ENCODE measurements at places on chromosomes 16 and 17. TPM values are rescaled to one million over a fixed set of nuclear protein-coding genes. Genes with fewer than 3 reads are reported as not detected.

GRCh38 chr16:46884513-46885293 is 541 bp downstream of the GPT2 start:
- DNase-seq = peak; percentile 59

DNA sequence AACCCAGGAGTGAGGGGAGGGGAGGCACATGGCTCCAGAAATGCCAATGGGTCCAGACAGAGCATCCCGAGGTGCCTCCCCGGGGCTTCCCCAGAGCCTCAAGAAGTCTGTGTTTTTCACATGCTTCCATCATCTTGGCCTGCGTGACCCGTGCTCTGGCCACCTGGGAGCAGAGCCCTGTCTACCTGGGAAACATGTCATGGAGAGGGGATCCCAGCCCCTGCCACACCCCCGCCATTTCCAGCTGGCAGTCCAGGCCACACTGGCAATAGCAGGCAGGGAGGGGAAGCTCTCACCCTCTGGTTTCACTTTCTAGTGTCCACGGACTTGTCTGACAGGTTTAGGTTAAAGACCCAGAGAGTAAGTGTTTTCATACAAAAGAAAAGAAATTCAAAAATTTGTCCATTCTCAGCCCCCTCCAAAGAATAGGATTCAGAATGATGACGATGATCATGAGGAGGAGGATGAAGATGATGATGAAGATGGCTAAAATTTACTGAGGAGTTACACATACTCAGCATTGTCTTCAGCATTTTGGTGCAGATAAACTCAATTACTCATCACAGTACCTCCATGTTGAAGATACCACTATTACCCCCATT is 9.0 kb downstream of the SMIM5 start:
- DNase-seq = no peak

DNA sequence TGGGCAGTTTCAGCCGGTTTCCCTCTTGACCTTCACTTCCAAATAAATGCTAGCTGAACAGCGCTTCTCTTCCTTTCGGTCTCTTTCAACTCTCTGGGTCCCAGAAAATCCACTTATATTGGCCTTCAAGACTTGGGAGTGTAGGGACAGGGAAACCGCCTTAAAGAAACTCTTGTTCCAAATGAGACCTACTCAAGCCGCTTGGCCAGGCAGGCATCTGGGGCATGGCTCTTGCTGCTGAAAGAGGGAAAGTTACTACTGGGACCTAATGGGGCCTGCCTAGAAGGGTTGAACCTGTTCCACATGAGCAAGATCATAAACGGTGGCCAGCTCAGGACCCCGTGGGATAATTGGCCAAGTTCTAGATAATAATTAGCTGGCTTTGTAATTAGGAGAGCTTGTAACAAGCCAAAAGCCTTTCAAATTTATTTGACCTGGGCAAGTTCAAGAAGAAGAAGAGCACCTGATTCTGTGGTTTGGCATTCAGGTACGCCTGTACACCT is 13.2 kb downstream of the CDH1 start:
- no peak for DNase-seq

The HOXB5 gene
- not detected for total RNA-seq

The EVI2B gene
- total RNA-seq = 0.76 TPM

The G6PC1 gene
- not detected for total RNA-seq

The RUNDC3A gene
- 1.5 TPM for total RNA-seq

DNA sequence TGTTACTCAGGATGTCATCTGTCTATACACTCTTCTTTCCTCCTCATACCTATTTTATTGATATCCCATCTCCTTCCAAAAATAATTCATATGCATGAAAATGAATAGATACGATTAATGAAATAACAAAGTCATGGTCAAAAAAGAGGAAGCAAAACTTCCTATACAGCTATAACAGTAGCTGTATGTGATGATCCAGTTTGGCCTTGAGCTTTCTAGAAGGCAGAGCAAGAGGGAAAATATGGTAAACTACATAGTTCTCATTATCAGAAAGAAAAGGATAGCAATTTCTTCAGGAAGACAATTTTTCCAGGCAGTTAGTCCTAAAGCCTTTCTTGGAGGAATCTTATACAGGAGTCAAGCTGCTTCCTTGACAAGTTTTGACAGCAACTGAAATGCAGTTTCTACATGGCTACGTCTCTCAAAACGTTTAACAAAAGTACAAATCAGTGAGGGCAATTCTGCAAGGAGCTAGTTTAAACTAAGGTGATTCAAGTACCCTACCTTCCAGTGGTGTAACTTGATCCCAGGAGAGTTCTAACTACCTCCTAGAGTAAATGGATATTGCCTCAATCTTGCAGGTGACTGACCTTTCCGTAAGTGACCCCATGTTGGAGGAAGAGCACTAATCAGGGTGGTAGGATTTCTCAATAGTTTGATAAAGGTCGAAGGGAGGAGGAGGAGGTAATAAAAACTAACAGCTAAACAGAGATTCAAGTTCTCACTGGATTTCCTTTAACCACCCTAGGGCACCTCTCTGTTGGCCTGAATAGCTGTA is 1.0 kb downstream of the SPAG5 start:
- DNase-seq = peak; percentile 64

DNA sequence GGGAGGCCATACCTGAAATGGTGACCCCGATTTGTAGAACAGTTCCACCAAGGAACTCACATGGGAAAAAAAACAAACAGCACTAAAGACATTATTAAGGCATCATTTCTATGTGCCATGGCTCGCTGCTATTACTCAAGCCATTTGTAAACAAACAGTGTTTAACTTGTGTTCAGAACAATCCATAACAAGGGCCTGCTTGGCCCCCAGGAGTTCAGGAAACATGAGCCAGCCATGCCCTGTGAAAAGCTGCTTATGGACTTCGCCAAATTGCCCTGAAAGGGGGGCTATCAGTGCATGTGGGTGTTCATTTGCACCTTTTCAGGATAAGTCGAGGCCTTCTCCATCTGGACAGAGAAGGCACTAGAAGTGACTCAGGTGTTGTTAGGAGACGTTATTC is 8.0 kb downstream of the POLR3K start:
- no peak for DNase-seq

DNA sequence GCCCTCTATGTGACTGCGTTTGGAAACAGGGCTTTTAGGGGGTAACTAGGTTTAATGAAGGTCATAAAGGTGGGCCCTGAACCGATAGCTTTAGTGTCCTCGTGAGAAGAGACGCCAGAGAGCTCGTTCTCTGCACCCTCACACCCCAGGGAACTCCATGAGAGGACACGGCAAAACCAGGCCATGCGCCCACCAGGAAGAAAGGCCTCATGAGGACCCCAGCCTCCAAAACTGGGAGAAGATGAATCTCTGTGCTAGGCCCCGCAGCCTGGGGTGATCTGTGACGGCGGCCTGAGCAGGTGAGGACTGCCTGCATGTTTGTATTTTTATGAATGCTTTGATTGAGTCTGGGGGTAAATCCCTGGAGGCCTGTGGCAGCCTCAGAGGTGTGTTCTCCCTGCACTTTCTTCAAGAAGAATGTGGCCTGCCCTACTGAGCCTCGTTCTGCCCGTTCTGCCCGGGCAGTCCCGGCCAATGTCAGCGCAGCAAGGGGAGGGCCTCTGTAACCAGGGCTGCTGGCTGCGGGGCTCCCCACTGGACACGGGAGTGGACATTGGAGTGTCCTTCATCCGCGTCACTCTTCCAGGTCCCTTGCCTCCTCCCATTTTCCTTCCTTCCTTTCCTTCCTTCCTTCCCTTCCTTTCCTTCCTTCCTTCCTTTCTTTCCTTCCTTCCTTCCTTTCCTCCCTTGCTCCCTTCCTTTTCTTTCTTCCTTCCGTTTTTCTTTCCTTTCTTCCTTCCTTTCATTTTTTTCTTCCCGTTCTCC is 6.8 kb upstream of the RNF213 start:
- no peak for DNase-seq

DNA sequence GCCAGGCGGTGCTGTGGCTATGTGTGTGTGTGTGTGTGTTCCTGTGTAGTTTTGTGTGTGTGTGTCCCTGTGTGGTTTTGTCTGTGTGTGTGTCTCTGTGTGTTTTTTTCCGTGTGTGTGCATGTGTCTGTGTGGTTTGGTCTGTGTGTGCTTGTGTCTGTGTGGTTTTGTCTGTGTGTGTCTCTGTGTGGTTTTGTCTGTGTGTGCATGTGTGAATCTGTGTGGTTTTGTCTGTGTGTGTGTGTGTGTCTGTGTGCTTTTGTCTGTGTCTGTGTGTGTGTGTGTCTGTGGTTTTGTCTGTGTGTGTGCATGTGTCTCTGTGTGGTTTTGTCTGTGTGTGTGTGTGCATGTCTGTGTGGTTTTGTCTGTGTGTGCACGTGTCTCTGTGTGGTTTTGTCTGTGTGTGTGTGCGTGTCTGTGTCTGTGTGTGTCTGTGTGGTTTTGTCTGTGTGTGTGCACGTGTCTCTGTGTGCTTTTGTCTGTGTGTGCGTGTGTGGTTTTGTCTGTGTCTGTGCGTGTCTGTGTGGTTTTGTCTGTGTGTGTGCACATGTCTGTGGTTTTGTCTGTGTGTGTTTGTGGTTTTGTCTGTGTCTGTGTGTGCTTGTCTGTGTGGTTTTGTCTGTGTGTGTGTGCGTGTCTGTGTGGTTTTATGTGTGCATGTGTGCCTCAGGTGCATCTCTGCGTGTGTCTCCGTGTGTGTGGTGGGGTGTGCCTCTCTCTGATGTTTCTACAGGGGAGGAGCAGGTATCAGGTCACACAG is 62.3 kb downstream of the ZDHHC7 start:
- DNase-seq = no peak

GRCh38 chr16:83200005-83200779 is 573.4 kb downstream of the CDH13 start:
- peak; percentile 74 for DNase-seq

DNA sequence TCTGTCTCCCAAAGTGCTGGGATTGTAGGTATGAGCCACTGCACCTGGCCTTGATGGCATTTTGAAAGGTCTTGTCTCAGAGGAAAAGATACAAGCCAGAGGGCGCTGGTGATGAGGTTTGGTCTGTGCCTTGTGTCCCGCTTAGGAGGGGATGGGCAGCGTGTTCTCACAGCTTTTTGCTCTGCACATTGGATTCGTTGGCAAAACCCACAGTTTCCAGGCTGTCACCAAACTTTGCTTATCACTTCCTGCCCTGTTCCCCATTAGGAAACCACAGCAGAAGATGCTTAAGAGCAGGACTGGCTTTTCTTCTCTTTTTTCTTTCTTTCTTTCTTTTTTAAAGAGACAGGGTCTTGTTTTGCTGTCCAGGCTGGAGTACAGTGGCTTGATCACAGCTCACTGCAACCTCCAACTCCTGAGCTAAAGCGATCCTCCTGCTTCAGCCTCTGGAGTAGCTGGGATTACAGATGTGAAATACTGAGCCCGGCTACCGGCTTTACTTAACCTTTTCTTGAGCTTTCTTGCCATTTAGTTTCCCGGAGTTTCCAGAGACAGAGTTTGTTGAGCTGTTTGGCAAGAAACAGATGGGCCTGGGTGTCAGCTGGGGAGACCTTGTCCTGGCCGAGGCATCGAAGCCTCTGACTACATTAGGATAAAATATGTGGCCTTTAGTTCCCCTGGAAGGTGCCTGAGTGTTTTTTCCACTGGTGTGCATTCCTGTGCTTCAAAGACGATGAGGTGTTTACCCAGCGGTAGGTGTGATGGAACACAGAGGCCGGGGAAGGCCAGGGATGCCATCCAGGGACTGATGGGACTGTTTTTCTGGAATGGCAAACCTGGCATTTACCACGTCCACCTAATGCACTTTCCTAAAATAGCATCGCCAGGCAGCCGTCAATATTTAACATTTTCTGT is 112.9 kb downstream of the ABCC1 start:
- DNase-seq = no peak

DNA sequence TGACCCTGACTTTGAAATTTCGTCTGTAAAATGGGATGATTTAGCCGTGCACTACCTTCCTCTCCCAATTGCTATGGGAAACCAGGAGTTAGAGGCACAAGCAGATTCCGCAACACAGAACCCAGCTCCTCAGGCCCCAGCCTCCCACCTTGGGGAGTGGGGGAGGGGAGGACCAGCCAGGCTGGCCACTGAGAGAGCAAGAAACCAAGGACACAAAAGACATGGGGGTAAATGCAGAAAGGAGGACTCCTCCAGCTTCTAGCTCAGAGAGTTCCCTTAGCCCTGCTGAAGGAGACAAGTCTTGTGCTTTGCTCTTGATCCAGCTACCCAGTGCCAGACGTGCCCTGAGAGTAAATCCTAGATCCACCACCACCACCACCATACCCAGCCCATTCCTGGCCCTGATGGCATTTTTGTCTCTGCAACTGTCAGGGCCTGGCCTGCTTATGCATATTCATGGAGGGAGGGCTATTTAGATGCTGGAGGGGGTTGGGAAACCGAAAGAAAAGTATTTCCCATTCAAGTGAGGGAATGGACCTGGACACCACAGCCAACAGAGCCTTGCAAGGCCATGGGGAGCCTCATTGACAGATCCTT is 25.9 kb downstream of the PITPNM3 start:
- no peak for DNase-seq

DNA sequence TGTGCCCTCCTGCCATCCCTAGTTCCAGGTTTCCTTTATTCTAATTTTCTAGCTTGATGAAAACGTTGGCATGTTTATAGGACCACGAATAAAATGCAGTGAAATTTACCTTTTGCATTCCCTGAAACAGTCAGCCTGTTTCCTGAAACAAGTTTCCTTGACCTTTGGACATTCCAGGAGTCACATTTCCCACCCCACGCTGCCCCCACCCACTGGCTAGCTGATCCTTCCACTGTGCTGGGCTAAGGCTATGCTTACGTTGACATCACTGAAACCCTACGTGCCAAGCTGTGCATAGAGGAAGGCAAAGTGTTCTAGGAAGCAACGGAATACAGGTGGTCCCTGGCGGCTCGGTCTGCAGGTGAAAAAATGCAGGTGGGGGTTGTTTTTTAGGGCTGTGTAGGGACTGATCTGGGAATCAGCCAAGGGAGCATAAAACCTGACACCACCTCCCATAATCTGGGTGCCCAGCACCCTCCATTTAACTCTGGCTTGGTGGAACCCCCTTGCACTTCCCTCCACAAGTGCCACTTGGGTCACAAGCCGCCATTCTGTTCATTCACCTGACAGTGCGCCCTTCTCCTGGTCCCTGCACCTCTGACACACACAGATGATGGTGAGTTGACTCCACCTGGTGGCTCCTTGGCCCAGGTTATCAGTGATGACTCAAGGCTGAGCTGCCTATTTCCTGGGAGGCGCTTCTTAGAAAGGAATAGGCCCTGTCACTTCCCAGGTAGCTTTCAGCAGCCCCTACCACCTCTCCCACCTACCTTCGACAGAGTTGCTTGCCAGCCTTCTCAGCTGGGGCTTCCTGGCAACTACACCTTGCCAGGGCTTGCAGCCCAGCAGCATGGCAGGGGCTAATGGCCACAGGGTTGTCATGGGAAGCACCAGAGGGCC is 83.7 kb downstream of the N4BP1 start:
- DNase-seq = peak; percentile 72

The NDEL1 gene
- 48.6 TPM for total RNA-seq
